Breast epithelium (tissue), 4 donors: ENCODE measurements at places on chromosomes 5 and 9. TPM values are rescaled to one million over a fixed set of nuclear protein-coding genes. Genes with fewer than 3 reads are reported as not detected.

The NDFIP1 gene
- 117 TPM for total RNA-seq

The DOCK8 gene
- total RNA-seq, result 18.4 TPM

The FOXD4L3 gene
- not detected for total RNA-seq

The TMEM174 gene
- not detected for total RNA-seq

The SPAAR gene
- 13.4 TPM for total RNA-seq

The CD74 gene
- 382 TPM for total RNA-seq
